ENCODE measurements at places on chromosomes 5 and 9. TPM values are rescaled to one million over a fixed set of nuclear protein-coding genes. Genes with fewer than 3 reads are reported as not detected.

ACTBL2 gene
- not detected for polyA plus RNA-seq

C5orf22 gene
- 19.0 TPM for polyA plus RNA-seq

CCDC152 gene
- polyA plus RNA-seq = 42.6 TPM

NACC2 gene
- 9.6 TPM for polyA plus RNA-seq

PCDHGC4 gene
- not detected for polyA plus RNA-seq

CCIN gene
- 0.04 TPM for polyA plus RNA-seq

RMRP gene
- not detected for polyA plus RNA-seq

ARID3C gene
- polyA plus RNA-seq = 0.04 TPM

TXN gene
- polyA plus RNA-seq = 628 TPM

ANKDD1B gene
- polyA plus RNA-seq = 1.4 TPM

FOXD4L4 gene
- polyA plus RNA-seq = not detected

SMIM33 gene
- polyA plus RNA-seq = 1.9 TPM

LURAP1L gene
- 4.2 TPM for polyA plus RNA-seq

TRIM7 gene
- 0.22 TPM for polyA plus RNA-seq

CYSRT1 gene
- polyA plus RNA-seq = 0.89 TPM

SLC25A2 gene
- 0.45 TPM for polyA plus RNA-seq

DBH gene
- polyA plus RNA-seq = not detected

CDH12 gene
- 2.6 TPM for polyA plus RNA-seq

CDH9 gene
- polyA plus RNA-seq = 0.39 TPM

DDX41 gene
- polyA plus RNA-seq = 95.4 TPM

TEK gene
- polyA plus RNA-seq = 11.3 TPM

FBP2 gene
- polyA plus RNA-seq = 0.24 TPM

SLC34A3 gene
- 30.3 TPM for polyA plus RNA-seq

PCDHB14 gene
- polyA plus RNA-seq = 0.81 TPM

KCNV2 gene
- not detected for polyA plus RNA-seq

RBM18 gene
- polyA plus RNA-seq = 15.7 TPM

IL31RA gene
- polyA plus RNA-seq = 0.04 TPM

AP3S1 gene
- 135 TPM for polyA plus RNA-seq

FAM78A gene
- polyA plus RNA-seq = 0.89 TPM
